ENCODE measurements at places on chromosomes 3 and 15.

GRCh38 chr3:64502284-64502683 lies 185.5 kb downstream of the ADAMTS9 start:
- no peak for DNase-seq

- DNase-seq: no peak
Measured at GRCh38 chr15:78129077-78129750, 2.0 kb downstream of the CIB2 start.

DNA sequence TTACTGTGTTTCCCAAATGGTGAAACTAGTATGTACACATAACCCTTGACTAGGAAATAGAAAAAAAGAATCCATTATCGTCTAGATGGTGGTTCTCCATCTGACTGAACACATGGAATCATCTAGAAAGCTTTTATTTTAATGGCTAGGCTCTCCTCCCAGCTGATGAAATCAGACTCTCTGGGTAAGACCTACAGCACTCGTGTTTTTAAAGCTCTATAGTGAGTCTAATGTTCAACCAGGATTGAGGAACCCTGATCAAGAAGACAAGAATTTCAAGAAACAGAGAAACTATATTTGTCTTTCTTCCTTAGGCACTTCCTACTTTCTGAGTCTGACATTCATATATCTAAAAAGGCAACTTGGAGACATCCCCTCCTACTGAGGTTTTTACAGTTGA lies 118.8 kb downstream of the TMCO5A start:
- DNase-seq: no peak

- no peak for DNase-seq
Measured at GRCh38 chr3:101989578-101990200, 140.4 kb downstream of the NFKBIZ start.

- DNase-seq: no peak
Measured at GRCh38 chr3:171972871-171973348, 66.5 kb upstream of the FNDC3B start.

- DNase-seq: no peak
Measured at GRCh38 chr3:46252980-46253379, 10.7 kb downstream of the CCR3 start.

DNA sequence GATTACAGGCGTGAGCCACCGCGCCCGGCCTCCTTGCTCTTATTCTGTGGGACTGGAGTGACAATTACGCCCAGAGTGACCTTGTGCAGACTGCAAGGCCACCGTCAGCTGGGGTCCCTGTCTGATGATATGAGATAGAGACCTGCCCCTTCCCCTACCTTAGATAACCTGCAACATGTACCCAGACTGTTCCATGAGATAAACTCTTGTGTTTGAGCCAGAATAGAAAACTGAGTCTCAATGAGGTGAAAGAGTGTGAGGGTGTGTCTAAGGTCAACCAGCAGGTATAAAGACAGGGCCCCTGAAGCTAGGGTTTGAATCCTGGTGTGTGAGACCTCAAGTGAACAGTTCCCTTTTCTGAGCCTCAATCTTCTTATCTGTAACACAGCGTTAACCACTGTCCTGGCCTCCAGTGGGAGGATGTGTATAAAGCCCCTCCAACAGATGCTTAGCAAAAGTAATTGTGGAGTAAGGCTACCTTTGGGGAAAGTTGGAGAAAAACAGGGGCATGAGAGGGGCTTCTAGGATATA lies 6.0 kb downstream of the TADA3 start:
- DNase-seq: no peak

DNA sequence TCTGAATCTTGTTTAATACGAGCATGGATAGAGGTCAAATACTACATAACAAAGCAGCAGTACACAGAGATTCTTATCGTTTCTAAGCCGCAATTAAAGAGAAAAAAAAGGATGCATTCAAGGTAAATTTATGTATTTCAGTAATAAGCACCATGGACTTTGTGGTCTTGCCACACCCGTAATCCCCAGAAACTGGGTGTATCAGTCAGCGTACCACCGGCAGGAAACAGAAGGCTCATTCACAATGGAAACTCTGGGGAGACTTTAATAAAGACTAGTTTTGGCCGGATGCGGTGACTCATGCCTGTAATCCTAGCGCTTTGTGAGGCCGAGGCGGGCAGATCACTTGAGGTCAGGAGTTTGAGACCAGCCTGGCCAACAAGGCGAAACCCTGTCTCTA lies 81.9 kb upstream of the ZNF280D start:
- no peak for DNase-seq

DNA sequence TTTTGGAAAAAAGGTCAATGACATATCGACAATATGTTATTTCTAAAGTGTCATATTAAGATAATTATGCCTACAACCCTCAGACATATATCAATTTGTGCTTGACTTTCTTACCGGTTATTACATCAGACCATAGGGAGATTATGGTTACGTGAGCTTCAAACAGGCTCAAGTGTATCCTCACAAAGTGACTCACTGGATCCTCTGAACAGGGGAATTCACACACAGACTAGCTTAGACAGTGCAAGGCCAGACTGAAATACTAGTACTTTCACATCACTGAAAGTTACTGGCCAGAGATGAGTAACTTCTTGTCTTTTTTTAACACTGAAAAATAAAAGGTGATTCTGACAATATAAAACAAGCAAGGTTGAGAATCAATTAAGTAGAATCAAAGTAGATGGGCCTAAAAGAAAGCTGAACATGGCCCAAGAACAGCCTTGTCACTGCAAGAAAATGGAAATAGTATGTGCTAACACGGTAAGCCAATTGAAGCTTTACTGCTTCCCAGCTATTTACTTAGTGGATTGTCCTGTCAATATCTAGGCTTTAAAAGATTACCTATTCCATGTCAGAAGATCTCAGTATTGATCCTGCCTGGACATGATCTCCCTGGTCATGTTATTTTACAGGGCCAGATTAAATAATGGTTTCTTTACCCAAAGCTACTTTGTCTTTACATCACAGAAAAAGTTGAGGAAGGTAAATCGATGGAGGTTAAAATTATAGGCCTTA lies 848.6 kb downstream of the ROBO1 start:
- no peak for DNase-seq

DNA sequence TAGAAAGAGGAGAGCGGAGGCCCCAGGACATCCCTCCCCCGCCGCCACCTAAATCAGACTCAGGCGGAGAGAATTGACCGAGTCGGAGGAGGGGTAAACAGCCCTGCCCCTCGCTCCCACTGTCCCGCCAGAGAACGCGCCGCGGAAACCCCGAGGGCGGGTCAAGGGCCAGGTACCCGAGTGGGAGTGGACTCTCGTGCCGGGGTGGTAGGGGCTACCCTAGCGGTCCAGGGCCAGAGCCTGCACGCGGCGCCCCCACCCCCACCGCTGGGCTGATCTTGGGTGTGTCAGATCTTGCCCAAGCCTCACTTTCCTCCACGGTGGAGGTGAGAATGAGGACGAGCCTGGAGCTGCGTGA lies 19.0 kb downstream of the SPATA12 start:
- no peak for DNase-seq

- no peak for DNase-seq
Measured at GRCh38 chr3:178969004-178969700, 102.5 kb downstream of the ZMAT3 start.

DNA sequence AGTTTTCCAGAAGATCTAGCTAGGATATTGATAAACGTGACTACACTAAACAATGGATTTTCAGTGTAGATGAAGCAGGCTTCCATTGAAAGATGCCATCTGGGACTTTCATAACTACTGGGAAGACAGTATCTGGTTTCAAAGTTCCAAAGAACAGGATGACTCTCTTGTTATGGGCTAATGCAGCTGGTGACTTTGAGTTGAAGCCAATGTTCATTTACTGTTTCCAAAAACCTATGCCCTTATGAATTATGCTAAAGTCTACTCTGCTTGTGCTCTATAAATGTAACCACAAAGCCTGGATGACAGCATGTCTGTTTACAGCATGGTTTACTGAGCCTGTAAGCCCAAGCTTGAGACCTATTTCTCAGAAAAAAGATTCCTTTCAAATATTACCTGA lies 245.4 kb downstream of the GBE1 start:
- no peak for DNase-seq

DNA sequence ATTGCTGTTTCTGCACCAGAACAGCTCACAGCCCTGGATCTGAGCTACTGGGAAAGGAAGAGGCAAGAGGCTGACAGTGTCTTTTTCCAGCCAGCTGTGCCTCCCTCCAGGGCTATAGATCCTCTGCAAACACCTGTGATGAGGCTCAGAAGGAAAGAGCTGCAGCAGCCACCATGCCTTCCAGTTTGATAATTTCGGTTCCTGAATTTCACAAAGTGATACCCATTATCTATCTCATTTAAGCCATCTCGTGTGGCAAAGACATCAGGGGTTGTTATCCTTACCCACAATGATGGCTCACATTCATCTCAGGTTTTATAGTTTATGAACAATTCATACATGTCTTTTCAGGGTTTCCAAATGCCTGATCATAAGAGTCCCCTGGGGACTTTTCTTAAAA lies 1.8 kb upstream of the LARP6 start:
- DNase-seq: no peak

GRCh38 chr15:62348118-62348517 lies 183.0 kb upstream of the C2CD4B start:
- DNase-seq: no peak

- no peak for DNase-seq
Measured at GRCh38 chr3:32816439-32817256, 1.1 kb upstream of the TRIM71 start.

GRCh38 chr15:42449770-42450424 lies 41.0 kb downstream of the ZNF106 start:
- no peak for DNase-seq

DNA sequence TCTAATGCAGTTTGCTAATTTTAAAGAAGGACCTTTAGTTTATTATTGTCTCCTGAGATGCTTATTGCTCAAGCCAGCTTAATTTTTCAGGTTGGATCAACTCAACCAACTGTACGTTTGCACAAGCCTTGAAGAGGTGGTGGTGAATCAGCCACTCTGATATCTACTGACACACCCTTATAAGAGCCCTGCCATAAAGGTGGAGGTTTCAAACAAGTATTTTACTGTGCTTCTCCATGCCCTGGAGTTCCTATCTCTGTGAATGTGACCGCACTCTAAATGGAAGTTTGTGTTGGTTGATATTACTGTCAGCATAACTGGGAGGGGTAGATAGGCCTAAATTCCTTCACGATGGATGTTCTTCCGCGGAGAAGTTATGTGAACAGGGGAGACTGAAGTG lies 297.3 kb upstream of the UBE2E1 start:
- DNase-seq: no peak

DNA sequence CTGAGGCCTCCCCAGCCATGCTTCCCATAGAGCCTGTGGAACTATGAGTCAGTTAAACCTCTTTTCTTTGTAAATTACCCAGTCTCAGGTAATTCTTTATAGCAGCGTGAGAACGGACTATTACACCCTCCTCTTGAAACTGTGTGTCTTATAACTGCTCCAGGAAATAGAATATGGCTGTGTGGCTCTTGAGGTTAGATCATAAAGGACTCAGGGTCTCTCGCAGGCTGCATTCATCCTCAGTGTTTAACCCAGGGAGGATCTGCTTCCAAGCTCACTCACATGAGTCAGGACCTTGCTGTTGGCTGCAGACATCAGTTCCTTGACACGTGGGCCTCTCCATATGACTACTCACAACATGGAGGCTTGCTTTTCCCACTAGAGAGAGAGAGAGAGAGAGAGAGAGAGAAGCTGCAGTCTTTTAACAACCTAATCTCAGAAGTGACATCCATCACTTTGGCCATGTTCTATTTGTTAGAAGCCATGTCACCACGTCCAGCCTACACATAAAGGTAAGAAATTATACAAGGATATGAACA lies 114.3 kb upstream of the UBE2E1 start:
- no peak for DNase-seq

All from immature natural killer cell (primary cell).